ENCODE measurements at places on chromosomes 12 and 14. TPM values are rescaled to one million over a fixed set of nuclear protein-coding genes. Genes with fewer than 3 reads are reported as not detected.

DNA sequence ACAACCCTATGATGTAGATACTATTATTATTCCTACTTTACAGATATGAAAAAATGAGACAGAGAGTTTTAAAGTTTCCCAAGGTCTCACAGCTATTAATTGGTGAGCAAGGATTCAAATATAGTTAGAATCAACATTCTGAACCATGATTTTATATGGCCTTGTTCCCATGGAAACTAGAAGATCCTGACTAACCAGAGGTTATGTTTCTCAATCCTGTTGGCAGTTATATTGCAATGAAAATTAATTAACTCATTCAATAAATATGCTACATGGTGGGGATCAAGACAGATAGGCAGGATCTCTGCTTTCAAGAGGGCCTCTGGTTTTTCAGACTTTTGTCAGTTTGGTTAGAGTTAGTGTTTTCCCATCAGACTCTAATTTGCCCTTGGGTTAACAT lies 9.3 kb upstream of the FUT8 start:
- no peak for DNase-seq

GRCh38 chr14:49679271-49679670 lies 8.7 kb downstream of the POLE2 start:
- DNase-seq = no peak

GRCh38 chr14:51069055-51069454 lies 25.9 kb downstream of the TRIM9 start:
- DNase-seq = no peak

DNA sequence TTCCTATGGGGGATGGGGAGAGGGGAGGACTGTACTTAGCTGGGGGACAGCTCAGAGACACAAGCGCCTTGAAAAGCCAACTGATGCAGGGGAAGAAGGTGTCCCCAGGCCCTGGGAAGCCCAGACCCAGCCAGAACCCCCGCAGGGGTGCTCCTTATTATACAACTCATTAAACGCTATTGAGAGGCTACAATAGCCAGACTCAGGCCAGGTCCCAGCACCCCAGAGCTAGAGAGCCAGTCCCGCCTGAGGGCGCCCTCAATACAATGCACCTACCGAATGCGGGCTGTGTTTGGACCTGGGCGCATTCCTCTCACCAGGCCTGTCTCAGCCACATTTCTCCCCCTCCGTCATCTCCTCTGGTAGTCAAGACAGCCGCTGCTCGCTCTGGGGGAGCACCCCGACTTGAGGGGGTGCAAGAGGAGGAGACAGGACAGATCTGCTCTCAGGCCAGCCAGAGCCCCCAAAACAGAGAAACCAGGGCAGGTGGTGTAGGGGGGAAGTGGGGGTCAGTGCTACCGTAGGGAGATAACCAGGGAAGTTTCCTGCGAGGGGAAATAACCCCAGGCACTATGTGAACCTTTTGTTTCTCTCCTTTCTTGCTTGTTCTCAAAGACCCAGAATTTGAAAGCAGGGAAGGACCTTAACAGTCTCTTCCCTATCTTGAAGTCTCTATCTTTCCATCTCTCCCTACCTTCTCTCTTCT lies 6.1 kb upstream of the ASIC1 start:
- peak; percentile 54 for DNase-seq

DNA sequence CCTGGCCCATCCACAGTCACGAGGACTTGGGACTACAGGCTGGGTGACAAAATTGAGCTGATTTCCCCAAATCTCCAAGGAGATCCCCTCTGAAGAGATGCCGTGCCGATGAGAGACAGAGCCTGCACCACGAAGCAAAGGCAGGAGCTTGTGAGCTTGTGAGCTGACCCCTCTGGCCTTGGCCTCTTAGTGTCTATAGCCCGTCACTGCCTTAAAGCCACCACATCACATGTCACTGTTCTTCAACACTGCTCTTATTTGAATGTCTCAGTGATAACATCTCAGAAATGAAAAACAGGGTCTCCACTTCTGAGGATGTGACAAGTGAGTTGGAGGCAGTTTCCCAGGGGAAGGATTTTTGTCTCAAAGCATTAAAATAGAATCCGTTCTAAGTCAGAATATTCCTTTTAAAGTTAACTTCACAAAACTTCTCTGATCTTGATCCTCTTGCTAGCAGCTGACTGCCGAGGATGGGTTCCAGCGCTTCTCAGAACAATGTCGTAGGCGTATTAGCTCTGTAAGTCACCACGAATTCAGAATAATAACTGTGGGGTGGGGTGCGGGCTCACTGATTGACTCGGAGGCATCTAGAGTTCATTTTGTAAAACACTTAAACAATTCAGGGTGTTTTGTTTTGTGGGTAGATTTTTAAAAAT lies 37.5 kb downstream of the CHST11 start:
- DNase-seq = no peak

DNA sequence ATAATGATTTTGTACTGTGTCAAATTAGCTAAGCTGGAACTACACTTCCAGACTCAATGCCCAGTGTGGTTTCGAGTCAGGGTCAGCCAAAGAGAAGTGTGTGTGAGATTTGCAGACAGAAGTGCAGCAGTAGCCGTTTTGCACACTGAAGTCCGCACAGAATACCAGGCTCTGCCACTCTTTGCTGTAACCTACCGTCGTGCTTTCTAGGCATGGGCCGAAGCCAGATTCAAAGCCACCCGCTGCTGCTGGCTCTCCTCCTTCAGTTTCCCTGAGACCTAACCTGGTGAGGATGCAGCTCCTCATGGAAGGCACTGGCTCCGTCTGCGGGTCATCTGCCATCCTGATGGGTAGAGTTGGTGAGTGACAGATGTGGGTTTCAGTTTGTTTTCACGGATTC lies 48.8 kb downstream of the LRTM2 start:
- DNase-seq = no peak

DNA sequence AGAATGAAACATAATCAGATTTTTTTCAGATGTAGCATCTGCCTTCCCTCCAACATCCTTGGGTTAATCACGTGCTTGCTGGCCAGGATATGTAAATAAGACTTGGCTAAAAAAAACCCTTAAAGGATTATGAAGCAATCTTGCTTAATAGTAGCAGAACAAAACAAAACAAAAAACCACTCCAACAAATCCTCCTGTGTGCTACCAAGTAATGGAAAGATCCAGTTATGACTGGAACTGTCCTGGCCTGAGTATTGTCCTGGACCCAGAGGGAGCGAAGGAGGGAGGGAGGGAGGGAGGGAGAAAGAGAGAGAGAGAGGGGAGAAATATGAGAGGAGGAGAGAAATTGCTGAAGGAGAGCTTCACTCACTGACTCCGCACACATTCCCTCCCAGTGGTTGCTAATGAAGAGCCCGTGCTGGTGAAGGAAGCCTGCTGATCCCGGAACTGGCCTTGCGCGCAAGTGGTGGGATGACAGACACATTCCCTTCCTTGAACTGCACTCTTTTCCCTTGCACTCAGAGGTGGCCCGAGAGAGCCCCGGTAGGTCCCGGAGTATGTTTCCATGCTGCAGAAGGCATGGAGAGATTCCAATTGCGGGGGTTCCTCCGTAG lies 57.2 kb downstream of the HMGA2 start:
- DNase-seq = peak; percentile 84

DNA sequence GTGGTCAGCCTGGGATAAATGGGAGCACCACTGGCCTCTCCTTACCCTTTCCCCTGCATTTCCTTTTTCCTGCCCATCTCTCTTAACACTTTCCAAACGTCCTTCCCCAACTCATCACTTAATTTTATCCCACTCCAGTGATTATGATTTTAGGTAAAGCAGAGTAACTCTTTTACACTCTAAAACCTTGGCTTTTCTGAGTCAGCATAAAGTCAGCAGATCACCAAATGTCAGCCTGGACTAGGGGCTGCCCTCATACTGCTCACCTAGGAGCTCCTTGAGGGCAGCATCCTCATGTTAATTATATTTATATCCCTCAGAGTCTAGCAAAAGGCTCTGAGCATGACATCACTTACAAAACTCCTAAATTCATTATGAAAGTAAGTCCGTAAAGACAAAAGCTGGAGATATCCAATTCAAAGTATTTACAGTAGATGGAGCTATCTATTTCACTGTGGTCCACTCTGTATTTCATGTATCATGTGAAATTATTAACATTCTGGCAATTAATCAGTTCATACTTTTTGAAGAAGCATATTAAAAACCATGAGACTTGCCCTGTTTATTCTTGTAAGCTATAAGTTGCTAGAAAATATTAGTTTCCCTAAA lies 17.0 kb upstream of the DICER1 start:
- no peak for DNase-seq

DNA sequence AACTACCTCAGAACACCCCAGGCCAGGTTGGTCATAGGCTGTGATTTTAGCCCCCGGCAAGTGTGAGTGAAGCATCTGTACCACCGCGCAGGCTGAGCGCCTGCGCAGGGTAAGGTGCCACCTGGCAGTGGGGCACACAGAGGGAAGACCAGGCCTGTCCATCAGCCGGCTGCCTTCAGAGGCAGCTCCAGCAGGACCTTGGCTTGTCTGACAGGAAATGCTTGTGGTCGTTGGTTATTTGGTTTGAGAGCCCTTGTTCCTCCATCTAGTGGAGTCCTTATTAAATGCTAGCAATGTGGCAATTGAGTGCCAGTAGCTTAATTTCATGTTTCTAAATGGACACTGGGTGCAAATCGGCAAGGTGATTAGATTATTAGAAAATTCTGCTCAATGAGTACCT lies 27.5 kb downstream of the SLC25A29 start:
- peak; percentile 36 for DNase-seq

DNA sequence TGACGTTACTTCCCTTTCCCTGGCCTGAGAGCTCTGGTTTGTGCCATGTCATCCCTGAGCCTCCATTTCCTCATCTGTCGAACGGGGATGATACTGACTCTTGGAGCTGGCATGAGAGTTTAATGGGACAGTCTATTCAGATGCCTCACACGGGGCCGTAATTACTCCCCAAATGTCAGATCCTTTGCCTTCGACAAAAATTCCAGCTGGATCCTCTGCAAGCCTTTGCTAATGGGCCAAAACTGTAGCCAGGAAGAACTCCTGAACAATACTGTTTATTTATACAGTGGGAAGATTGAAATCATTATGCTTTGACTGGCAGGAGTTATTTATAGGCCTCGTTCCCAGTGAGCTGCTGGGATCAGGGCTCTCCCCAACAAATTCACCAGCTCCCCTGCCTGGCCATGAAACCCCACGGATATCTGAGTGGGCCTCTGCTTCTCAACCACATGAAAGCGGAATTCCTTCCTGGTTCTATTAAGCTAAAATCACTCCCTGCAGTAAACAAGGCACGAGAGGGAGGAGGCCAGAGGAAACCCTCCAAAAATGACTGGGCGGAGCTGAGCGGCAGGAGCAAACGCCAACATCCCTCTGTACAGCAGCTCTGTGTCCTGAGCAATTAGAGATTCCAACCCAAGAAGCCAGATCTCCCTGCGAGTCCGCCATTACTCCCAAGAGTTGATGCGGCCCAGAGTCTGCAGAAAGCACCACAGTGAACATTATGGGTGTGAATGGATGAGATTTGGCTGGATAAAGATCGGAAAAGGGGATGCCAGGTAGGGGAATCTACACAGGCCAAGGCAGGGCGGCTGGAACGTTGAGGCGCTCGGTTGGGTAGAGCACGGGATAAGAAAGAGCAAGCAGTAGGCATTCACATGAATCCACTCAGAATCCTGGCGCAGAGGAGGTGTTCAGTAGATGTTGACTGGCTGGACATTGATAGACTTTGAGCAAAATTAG lies 326.1 kb downstream of the BCL11B start:
- DNase-seq = peak; percentile 68

DNA sequence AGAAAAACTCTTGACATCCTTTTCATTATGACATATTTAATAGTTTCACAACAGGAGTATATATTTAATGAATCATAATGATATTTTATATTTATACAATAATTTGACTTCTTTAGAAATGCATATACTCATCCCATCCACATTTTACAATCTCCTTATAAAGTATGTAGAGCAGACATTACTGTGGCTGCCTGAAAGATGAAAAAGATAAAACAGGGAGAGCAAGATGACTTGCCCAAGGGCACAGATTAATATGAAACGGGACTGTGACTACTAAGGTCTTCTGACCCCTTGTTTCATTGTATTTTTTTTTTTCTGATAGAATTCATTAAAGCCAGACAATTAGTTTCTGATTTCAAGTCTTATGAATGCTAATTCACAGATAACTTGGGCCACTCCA lies 293.6 kb downstream of the SOX5 start:
- DNase-seq = no peak

GRCh38 chr14:58026967-58027366 lies 125.0 kb downstream of the ARMH4 start:
- DNase-seq = no peak

GRCh38 chr12:57001448-57001906 lies 4.9 kb downstream of the ZBTB39 start:
- peak; percentile 86 for DNase-seq

DNA sequence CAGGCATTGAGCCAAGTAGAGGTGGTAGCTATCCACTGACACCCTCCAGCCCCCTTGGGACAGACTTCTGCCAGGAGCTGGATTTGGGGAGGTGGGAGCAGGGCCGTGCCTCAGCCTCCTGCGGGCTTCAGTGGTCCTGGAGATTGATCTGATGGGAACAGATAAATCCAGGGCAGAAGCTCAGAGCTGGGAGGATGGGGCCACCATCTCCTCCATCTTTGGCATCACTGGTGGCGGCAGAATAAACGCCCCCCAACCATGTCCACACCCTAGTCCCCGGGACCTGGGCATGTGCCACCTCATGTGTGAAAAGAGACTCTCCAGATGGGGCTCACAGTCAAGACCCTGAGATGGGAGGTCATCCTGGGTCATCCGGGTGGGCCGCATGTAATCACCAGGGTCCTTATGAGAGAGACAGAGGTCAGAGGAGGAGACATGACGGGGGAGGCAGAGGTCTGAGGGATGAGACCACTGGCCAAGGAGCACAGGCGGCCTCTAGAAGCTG lies 209.6 kb upstream of the RTL1 start:
- peak; percentile 56 for DNase-seq

DNA sequence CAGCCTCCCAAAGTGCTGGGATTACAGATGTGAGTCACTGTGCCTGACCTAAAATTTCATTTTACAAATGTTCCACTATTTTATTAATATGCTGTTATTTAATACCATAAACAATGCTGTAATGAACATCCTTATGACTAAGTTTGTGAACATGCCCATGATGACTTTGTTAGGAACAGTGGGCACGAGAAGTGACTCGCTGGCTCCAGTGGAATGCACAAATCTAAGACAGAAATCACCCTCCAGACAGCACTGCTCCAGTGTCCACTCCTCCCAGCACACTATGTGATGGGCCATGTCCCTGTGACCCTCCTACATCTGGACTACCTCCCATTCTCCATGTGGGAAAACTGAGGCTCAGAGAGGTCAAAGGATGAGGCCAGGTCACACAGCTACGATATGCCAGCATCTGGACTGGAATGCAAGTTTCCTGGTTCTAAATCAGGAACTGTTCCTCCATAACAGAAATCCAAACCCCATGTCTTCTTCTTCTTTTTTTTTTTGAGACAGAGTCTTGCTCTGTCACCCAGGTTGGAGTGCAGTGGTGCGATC lies 57.9 kb downstream of the GPR68 start:
- no peak for DNase-seq

GRCh38 chr14:22656226-22656625 lies 12.1 kb upstream of the OR6J1 start:
- DNase-seq = no peak

- no peak for DNase-seq
Observed at GRCh38 chr14:28220391-28220790, 546.2 kb upstream of the FOXG1 start.

The CACNA2D4 gene
- total RNA-seq = 5.9 TPM

The HOXC12 gene
- total RNA-seq = 1.1 TPM

The B4GALNT3 gene
- total RNA-seq = 3.5 TPM

The SYNDIG1L gene
- total RNA-seq = 0.23 TPM

The PPP1R36 gene
- total RNA-seq = 0.62 TPM

The SP1 gene
- total RNA-seq = 59.9 TPM

The BMAL2 gene
- 32.7 TPM for total RNA-seq

The RILPL1 gene
- total RNA-seq = 20.7 TPM

The ST8SIA1 gene
- total RNA-seq = 4.0 TPM

The ADGRD1 gene
- total RNA-seq = 178 TPM

The GPD1 gene
- 4.5 TPM for total RNA-seq

The DHRS2 gene
- total RNA-seq = not detected

The ATL1 gene
- 16.0 TPM for total RNA-seq

Measured in posterior vena cava (tissue), 2 donors.